ENCODE measurements at places on chromosomes 2 and 18.

DNA sequence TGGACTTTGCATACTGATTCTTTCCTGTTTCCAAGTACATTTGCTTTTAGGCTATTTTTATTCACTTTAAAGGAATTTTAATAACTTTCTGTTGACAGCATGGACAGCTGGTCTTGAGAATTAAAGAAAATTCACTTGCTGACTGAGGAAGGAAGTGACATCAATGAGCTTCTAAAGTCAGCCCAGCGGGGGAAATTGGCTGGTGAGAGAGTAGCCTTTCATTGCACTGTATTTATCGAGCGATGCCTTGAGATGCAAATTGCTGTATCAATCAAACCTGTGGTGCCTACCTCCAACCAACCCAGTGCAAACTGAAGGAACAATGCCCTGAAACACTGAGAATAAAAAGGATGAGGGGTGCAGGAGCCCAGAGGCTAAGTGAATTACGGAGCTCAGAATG lies 91.4 kb upstream of the AQP4 start:
- DNase-seq, result no peak

GRCh38 chr2:181354626-181355025 lies 102.6 kb upstream of the ITGA4 start:
- no peak for DNase-seq

DNA sequence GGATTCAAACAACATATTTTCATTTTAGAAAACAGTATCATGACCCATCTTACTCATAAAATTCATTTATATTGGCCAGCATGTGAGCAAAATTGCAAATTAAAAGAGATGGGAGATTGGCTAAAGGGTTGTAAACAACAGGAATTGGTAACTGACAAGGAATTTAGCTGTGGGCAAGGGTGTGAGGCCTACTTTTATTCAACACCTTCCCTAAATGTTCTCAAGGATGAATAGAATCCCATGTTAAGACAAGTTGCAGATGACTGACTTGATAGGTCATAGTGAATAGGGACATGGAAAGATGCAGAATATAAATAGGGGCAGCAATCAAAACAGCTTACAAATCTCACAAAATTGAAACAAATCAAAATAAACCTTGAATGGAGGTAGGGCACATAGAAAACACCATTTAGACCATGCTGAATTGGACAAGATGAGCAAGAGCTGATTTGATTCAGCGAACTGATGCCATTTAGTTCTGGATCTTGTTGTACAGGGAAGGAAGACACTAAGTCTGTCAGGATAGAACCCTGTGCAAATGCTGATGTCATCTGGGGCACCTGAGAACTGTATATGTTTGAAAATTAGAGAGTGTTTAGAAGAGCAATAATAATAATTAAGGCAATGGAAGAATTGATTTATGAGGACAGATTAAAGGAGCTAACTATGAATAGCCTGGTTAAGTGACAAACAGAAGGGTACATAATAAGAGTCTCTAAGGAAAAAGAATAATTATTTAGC lies 509.7 kb downstream of the ZEB2 start:
- DNase-seq, result no peak

GRCh38 chr2:107393516-107393915 lies 433.2 kb upstream of the RGPD4 start:
- DNase-seq, result no peak

DNA sequence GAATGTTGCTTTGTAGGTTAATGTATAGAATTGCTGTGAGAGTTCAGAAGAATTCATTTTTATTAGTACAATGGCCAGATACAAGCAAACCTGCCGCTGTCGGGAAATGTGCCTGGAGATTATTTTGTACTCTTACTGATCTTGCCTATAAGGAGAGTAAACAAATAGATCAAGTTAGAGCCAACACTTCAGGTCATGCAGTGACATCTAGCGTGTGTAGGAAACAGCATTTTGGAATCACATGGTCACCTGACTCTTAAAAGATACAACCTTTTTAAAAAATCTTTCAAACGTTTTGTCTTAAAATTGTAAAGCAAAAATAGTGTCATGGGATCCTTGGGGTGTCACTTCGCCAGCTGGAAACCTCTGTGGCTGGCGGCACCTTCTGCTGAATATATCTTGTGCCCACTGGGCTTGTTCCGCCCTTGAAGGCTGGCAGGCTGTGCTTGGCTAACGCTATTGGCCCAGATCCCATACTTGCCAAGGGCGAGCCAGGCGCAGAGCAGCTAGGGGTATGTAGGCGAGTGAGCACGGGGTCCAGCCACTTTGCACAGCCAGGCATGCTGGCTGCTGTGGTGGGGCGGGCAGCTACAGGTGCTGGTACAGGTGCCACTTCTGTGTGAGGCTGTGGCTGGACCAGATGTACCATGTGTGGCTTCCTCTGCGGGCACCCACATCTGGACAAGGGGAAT lies 19.5 kb upstream of the RPRM start:
- peak; percentile 71 for DNase-seq

- no peak for DNase-seq
These were observed 79.2 kb upstream of the PXDN start for GRCh38 chr2:1823187-1824169.

DNA sequence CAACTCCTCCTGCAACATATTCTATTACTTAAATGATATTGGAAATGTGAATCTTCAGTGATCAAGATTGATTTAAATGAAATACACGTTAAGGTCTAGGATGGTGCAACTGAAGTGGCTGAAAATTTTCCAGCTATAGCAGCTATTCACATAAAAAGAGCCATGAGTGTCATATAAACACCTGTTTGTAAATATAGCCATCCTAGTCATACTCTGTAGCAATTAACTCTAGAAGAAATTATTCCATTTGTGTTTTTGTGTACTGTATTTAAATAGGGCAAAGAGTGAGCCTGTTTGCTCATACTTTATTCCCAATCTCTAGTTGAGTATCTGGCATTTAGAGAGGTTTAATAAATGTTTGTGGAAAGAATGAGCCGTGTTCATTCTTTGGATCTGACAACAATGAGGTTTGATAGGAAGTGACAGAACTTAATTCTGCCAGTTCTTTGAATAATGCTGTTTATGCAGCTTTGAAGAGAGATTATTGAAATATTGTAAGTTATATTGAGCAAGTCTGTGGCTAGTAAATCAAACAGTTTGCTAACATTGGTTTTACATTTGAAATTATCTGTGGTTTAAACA lies 49.7 kb downstream of the BABAM2 start:
- DNase-seq, result no peak

GRCh38 chr2:131475831-131476230 lies at the start of gene TUBA3D:
Gene TUBA3D (plus strand): TSS chr2:131476119. CDS start chr2:131476200, 81 bp downstream.
- no peak for DNase-seq

Measured in LNCaP clone FGC (cell line).